ENCODE measurements at places on chromosomes 4 and X.

GRCh38 chr4:168631241-168632162, 134.7 kb downstream of the PALLD start:
- no peak for DNase-seq

- DNase-seq: no peak
Observed at GRCh38 chr4:70734168-70734954, 12.6 kb downstream of the RUFY3 start.

DNA sequence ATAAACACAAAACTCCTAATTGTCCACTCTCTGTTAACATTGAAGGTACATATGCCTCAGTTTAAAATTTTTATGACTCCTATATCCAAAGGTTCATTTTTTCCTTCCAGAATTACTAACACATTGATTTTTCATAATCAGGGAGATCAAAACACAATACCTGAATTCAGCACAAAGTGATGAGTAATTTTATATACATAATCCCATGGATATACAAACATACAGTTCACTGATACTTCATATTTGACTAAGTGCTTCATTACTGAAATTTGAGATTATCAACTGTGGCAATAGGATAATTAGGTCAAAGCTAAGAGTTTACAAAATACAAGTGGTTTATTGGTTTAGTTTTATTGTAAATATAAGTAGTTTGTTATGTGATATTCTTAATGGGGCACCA, 176.2 kb upstream of the PRPS2 start:
- no peak for DNase-seq

- no peak for DNase-seq
Observed at GRCh38 chr4:20195071-20195885, 56.4 kb upstream of the SLIT2 start.

DNA sequence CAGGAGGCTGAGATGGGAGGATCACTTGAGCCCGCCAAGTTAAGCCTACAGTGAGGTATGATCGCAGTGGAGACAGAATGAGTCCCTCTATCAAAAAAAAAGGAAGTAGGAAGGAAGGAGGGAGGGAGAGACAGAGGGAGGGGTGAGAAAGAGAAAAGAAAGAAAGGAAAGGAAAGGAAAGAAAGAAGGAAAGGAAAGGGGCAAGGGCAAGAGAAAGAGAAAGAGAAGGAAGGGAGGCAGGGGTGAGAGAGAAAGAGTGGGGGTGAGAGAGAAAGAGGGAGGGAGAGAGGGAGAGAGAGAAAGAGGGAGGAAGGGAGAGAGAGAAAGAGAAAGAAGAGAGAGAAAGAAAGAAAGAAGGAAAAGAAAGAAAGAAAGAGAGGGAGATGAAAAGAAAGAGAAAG, 13.2 kb downstream of the ELF2 start:
- no peak for DNase-seq

Measured in stimulated activated CD8-positive, alpha-beta memory T cell treated with anti-CD3 and anti-CD28 coated beads, Interleukin-4, amount 100 ng/mL, for 1 hour (primary cell).